ENCODE measurements at places on chromosomes 5 and 9.

- no peak for DNase-seq
These were observed 177.6 kb downstream of the MUSK start for GRCh38 chr9:110846215-110846614.

DNA sequence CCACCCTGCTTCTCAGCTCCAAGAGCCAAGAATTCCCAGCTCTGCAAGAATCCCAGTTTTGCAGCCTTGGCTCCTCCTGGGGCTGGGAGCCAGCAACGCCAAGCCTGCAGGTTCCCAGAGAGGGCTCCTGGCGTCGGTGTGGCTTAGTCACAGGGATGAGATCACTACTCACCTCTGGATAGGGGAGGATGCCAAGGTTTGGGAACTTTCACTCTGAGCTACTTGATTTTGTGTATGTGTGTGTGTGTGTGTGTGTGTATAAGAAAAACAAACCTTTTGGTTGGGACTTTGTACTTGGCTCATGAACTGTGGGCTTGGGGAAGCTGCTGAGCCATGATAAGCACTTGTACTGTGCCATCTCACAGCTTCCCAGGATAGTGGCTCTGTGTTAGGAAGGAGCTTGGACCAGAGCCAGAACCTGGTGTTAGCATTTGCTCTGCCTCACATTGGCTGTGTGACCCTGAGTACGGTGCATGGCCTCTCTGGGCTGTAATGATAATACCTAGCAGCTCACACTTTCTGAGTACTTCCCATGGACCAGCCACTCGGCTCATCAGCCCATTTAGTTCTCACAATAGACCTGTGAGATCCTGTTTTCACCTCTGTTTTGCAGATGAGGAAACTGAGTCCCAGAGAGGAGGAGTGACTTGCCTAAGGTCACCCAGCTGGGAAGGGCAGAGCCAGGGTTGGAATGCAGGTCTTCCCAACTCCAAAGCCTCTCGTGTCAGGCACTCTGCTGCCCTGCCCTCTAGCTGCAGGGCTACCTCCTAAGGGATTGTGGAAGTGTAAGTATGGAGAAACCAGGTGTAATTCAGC is 41.4 kb upstream of the DAB2IP start:
- no peak for DNase-seq

- DNase-seq: no peak
These were observed 82.0 kb downstream of the SIL1 start for GRCh38 chr5:139116100-139116655.

- DNase-seq: no peak
These were observed 16.8 kb upstream of the FAM174A start for GRCh38 chr5:100518377-100518776.

DNA sequence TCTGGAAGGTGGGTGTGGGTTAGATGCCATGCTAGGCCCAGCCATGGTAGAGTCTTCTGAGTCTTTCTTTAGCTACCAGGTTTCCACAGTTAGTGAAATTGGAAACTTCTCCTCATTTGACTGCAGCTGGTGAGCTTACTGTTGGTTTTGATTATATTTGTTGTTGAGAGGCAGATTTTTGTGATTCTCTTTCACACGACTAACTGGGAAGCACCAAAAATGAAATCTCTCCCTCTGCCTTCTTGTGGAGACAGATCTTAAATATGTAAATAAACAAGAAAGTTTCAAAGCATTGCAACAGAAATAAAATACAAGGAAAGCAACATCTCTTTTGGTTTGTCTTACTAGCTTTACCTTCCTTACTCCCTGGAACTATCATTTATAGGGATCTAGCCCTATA is 122.2 kb downstream of the CEMIP2 start:
- DNase-seq: no peak

DNA sequence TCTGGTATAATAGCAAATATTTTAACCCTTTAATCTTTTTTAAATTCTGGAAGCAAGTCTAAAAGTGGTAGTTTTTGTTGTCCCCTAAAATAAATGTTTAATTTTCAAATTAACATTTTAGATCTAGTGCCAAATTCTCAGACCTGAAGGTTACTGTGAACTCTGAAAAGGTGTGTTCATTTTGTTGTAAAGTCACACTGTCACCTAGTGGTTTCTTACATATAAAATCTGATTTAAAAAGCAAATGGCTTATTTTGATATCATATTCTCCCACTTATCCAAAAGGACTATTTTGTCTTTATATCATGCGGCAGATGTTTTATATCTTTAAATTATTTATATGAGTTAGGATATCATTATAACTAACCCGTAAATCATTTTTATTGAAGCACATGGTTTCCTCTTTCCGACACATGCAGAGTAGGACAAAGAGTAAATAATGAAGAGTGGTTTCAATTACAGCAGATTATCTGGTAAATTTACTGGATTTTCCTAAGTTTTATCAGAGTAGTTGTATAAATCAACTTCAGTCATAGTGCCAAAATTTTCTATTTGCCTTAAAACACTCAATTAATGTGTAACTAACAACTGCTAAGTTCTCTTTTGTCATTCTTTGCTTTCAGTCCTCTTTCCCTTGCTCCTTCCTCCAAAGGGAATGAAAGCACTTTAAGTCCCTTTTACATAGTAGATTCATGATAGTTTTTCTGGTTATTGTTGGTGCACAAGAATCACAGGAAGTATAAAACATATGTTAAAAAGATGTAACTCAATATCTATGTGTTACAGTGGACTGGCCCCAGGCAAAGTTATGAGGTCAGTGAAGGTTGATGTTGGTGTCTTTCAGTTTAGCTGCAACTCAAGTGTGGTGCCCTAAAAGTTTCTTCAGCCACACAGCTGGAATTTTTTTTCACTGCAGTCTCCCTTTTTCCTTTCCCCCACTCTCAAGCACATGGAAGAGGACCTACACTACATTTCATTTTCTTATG is 189.6 kb downstream of the COX7C start:
- no peak for DNase-seq

DNA sequence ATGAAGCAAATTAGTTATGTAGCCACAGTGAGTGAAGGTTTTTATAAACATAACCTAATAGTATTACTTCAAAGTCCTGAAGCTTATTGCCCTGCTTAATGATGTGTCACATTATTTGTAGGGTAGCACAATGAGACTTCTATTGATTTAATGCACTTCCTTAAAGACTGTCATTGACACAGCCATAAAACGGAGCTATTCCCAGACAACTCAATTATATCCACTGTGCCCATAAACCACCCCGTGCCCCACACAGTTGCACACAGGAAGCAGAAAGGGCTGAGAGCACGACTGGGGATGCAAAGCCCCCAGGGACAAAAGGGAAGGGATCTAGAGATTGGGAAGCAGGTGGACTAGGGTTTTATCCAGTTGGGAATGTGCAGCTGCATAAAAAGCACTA is 37.0 kb downstream of the TRIM32 start:
- no peak for DNase-seq

- DNase-seq: no peak
These were observed 248 bp upstream of the C1QTNF2 start for GRCh38 chr5:160370713-160371034.

DNA sequence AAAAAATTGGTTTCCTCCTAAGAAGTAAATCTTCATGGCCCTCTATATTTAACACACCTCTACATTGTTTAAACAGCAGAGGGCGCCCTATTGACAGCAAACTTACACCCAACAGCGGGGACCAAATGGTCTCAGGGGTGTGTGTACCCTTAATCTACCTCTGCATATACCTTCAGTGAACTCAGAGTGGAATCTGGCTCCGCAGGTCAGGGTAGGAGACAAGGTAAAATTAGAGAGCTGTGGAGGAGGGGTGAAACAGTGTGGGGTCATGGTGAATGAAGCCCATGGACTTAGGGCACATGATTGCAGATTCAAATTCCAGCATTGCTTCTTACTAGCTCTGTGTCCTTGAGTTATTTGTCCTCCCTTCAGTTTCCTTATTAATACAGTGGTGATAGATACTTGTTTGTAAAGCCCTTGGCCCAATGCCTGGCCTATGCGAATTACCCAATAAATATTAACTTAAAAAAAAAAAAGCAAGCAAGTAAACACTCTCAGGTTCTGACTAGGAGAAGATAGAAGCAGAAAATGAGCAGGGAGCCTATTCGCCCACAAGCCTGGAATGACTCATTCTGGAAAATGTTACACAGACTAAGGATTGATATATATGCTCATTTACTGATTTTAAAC is 122.9 kb downstream of the CAVIN4 start:
- no peak for DNase-seq

- no peak for DNase-seq
These were observed 152.4 kb upstream of the RAPGEF1 start for GRCh38 chr9:131892162-131892707.

DNA sequence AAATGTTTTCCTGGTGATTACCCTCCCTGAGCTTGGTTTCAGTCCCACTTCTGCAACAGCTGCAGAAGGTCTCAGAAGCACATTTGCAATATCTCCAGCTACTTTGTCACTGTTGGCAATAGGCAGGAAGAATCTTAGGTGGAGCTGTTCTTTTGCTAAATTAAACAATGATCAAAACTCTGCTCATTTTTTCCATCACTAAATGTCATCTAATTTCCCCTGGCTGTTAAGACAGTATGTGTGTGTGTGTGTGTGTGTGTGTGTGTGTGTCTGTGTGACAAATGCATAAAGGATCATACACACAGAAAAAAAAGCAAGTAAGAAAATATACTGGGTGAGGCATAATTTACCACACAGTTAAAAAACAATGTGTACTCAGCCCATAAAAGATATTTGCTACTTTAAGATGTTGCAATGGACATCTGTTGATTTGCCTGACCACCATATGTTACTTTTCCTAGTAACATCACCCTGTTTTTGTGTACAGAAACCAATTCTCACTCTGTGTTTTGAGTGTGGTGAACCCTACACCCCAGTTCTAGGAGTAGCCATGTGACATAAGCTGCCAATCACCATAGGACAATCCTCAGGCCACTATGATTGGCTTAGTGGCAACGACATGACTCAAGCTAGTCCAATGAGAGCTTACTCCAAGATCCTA is 572.6 kb upstream of the CLINT1 start:
- no peak for DNase-seq

DNA sequence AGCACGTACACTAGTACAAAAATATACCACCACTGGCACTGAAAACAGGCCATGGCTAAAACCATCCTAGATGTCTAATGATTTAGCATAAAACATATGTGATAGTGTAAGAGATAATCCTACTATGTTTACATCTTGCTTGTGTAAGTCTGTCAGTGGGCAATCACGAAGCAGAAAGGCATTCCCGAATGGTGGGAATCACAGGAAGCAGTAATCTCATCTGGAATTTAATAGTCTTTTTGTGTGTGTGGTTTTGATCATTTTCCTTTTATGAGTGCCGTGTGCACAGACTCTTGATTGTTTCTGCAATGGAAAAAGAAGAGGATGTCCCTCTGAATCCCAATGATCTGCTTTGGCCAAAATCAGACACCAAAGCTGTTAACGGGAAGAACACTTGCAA is 200.5 kb downstream of the EBF1 start:
- DNase-seq: no peak

DNA sequence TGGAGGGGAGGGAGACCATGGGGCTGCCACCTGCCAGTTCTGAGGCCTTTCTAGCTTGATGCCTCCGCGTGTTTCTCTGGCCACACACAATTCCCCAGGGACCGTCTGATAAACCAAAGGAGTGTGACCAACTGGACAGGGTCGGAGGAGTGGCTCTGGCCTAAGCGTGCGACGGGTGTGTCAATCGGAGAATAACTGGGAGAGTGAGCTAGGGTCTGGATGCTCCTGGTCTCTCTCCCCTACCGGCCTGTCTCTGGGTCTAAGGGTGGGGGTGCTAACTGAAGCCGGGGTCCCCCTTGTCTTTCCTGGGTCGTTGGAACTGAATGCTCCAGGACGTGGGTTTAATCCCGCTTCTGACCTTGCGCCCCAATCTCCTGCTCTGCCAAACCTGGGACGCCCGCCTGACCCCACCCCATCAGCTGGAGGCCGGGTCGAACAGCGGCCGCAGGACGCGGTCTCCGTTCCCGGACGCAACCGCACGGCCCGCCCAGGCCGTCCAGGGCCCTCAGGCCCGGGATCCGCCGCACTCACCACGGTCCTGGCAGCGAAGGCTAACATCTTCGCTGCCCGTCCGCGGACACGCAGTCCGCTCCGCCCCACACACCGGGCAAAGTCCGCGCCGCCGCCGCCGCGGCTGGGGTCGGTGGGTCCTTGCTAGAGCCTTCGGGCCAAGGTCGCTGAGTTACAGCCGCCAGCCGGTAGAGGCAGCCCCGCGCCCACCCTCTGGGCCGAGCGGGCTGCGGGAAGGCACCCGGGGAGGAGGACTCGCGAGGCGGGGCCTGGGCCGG is 447 bp downstream of the CRAT start:
- DNase-seq: no peak
